Muscle of arm (tissue), 14 donors: ENCODE measurements at places on chromosomes 12 and 14. TPM values are rescaled to one million over a fixed set of nuclear protein-coding genes. Genes with fewer than 3 reads are reported as not detected.

HOXC11 gene
- polyA plus RNA-seq = not detected

- DNase-seq = no peak
Observed at GRCh38 chr12:130839770-130840404, 837 bp upstream of the STX2 start.

DNA sequence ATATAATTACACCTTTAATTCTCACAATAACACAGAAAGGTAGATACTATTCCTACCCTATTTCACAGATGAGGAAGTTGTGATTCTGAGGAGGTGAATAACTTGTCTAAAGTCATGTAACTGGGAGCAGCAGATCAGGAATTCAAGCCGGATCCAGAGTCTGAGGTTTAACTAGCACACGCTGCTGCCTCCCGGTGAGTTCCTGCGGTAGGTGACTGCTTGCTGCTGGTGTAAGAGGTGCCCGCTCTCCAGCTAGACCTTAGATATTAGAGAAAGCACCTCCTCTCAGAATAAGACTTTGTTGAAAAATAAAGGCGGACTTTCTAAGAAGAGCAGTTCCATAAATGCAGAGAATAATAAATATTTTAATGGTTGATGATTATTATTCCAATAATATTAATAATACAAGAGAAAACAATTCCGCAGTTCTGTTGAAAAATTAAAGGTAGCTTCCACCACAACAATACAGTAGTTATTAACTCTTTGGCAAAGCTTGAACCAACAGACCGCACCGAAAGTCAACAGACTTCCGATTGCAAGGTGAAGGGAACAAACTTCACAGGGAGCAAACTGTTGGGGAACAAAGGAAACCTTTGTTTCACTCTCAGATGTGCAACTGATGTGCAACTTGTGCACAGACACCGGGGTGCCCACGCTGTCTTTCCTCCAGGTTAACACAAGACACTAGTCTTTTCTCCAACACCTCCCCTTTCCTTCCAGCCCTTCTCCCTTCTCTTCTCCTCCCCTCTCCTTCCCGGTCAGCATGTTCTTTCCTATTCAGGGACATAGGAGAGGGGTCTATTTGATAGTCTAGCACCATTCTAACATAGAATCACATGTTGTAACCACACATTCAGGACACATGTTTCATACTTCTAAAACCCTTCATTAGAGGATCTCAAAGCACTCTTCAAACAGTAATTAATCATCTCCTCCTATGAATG lies 73.2 kb upstream of the EGLN3 start:
- no peak for DNase-seq

DNA sequence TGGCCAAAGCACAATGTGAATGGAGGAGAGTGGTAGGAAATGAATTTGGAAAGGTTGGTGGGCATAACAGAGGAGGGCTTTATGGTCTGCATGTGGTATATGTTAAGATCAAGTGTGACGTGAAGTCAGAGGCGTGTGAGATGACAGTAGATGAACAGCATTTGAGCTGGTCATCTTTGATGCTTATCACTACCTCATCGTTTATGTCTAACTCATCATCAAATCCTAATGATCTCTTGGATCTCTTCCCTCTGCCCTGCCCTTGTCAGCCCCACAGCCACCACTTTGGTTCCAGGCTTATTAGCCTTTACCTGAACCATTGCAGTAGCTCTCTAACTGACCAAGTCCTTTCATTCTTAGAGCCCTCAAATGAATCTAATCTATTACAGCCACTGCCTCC lies 132.5 kb downstream of the LLPH start:
- no peak for DNase-seq

GRCh38 chr14:103593577-103593976 lies 30.8 kb downstream of the COA8 start:
- DNase-seq = no peak

- DNase-seq = no peak
Observed at GRCh38 chr12:113476176-113476986, 4.7 kb upstream of the LHX5 start.

SUPT16H gene
- 88.9 TPM for polyA plus RNA-seq
